ENCODE measurements at places on chromosomes 1 and 21. TPM values are rescaled to one million over a fixed set of nuclear protein-coding genes. Genes with fewer than 3 reads are reported as not detected.

- H3K36me3 ChIP-seq: peaks cover 27% of the 10 kb centered on the region
- no peaks in the 10 kb centered on the region for H3K4me1 ChIP-seq
- no peak for DNase-seq
These were observed 36.7 kb downstream of the ACBD3 start for GRCh38 chr1:226149806-226150205.

- H3K36me3 ChIP-seq: no peaks in the 10 kb centered on the region
- no peak for DNase-seq
- H3K4me1 ChIP-seq: no peaks in the 10 kb centered on the region
- no peak overlapping the region for H3K27ac ChIP-seq
- H3K27me3 ChIP-seq: no peaks in the 10 kb centered on the region
- H3K4me3 ChIP-seq: no peak overlapping the region
These were observed 36.7 kb downstream of the LGR6 start for GRCh38 chr1:202230061-202230938.

DNA sequence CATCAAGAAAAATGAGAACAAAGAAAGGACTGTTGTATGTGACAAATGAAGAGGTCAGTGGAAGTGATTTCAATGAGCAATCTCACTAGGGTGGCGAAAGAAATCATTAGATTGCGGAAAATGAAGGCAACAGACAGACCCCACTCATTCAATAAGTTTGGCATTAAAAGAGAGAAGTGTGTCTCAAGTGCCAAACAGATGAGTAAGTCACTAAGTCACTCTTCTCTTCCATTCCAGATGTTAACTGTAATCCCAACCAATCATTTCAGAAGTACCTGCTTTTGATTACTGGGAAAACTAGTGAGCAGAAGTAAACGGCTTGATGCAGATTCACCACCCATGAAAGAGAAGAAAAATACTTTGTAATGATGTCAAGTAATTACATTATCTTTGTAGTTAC, 144.3 kb upstream of the PRMT6 start:
- H3K27ac ChIP-seq: no peak overlapping the region
- no peak for DNase-seq
- no peaks in the 10 kb centered on the region for H3K4me1 ChIP-seq
- H3K4me3 ChIP-seq: no peak overlapping the region
- H3K27me3 ChIP-seq: no peaks in the 10 kb centered on the region

- no peak for DNase-seq
- no peak overlapping the region for H3K4me3 ChIP-seq
- no peak overlapping the region for H3K27ac ChIP-seq
- no peaks in the 10 kb centered on the region for H3K36me3 ChIP-seq
- H3K27me3 ChIP-seq: peaks cover 34% of the 10 kb centered on the region
- H3K4me1 ChIP-seq: peaks cover 16% of the 10 kb centered on the region
These were observed 3.5 kb downstream of the RYR2 start for GRCh38 chr1:237045278-237046016.

DNA sequence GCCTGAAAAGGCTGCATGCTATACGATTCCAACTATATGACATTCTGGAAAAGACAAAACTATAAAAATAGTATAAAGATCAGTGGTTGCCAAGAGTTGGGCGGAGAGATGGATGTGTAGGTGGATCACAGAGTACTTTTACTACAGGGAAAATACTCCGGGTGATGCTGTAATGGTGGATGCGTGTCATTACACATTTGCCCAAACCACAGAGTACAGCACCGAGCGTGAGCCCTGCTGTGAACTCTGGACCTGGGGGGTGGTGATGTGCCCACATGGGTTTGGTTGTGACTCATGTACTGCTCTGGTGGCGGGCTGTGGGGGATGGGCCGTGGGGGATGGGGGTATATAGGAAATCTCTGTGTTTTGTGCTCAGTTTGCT, 162.7 kb upstream of the COL6A1 start:
- H3K4me3 ChIP-seq: no peak overlapping the region
- DNase-seq: no peak
- H3K36me3 ChIP-seq: no peaks in the 10 kb centered on the region

DNA sequence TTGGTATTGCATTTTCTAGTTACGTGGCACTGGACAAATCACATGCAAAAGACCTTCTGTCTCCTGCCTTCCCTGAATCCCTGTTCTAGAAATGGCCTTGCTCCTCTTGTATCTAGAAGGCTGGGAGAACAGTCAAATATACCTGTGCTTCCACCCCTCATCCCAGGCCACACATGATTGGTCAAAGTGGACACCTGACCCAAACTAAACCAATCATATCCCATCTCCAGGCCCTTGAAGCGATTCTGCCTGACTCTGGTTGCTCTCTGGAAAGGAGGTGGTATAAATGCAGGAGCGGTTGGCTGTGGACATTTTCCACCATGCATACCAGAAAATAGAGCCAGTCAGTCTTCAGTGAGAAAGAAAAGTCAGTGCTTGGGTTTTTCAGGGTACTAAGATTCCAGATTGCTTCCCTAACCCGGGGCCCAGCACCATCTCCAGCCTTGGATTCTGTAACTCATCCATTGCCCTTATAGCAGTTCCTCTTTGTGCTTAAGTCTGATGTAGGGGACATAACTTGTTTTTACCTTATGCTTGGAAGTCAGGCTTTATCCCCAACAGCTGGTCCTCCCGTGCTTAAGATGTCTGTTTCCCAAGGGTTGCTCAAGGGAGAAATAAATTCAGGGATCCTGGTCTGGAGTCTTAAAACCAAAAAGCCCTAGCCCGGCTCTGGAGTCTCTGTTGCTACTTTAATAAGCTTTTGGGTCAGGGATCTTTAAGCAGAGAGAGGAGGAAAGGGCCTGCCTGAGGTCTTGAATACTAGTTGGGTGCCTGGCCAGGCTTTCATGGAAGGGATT, 7.7 kb upstream of the PHC2 start:
- peaks cover 5% of the 10 kb centered on the region for H3K4me1 ChIP-seq
- H3K36me3 ChIP-seq: no peaks in the 10 kb centered on the region
- no peak overlapping the region for H3K27ac ChIP-seq
- H3K27me3 ChIP-seq: no peaks in the 10 kb centered on the region
- H3K4me3 ChIP-seq: no peak overlapping the region

DNA sequence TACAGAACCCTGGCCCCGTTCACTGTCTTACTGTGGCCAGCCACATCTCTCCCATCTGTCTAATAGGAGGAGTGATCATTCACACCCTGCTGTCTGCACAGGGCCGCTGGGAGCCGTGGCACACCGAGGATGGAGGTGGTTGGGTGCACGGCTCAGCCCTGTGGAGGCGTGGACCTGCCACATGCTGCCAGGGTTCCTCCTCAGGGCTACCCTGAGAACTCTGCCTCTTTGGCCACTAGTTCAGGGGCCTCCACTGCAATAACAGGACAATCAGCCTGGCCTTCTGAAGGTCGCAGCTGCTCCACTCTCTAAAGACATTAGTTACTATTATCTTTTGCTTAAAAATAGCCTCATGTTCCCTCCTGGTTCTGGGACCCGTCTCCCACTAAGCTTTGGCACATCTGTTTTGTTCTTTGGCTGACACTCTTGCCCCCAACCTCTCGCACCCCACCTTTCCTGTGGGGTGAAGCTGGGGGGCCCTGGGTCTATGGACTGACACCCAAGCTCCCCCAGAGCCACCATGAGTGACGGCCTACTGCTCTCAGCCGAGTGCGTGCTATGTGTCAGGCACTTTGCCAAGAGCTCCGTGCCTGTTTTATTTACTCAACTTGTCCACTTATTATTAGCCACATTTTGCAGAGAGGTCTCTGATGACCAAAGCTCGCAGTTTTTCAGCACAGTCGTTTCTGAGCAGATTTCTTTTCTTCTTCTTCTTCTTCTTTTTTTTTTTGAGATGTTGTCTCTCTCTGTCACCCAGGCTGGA, 66.3 kb downstream of the ARHGEF10L start:
- no peak overlapping the region for H3K4me3 ChIP-seq
- no peak for DNase-seq
- H3K4me1 ChIP-seq: no peaks in the 10 kb centered on the region
- no peak overlapping the region for H3K27ac ChIP-seq

DNA sequence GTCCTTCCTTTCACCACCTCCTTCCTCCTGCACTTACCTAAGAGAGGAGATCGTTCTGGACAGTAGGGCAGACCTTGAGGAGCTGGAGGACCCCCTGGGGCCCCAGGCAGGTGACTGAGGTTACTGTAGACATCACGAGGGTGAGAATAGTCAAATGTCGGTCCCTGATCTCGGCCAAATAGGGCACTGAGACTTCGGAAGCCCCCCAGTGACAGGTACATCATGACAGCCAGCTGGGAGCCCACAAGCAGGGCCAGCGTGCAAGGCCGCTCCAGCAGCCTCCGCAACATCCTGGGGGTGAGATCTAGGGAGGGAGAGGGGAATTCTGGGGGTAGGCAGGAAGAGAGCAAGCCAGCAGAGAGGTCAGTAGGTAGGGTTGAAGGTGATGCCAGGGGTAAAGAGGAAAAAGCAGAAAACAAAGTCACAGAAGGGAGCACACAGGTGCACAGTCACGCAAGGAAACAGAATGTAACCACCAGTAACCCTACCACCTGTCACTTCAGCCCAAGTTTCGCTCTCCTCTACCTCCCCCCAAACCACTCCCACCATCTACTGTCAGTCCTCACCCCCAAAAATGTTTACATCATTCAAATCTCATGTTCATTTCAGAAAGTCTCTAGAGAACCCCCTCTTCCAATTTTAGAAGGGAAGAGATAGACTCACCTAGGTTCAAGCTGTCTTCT, 1.4 kb downstream of the B4GALT3 start:
- no peaks in the 10 kb centered on the region for H3K27me3 ChIP-seq
- no peak overlapping the region for H3K27ac ChIP-seq
- peaks cover 13% of the 10 kb centered on the region for H3K4me1 ChIP-seq
- peaks cover 10% of the 10 kb centered on the region for H3K36me3 ChIP-seq
- no peak overlapping the region for H3K4me3 ChIP-seq
- no peak for DNase-seq

Gene TMPRSS15
- not detected for total RNA-seq

All from H1 (cell line).